BJ (cell line): ENCODE measurements at places on chromosomes 7 and 10.

DNA sequence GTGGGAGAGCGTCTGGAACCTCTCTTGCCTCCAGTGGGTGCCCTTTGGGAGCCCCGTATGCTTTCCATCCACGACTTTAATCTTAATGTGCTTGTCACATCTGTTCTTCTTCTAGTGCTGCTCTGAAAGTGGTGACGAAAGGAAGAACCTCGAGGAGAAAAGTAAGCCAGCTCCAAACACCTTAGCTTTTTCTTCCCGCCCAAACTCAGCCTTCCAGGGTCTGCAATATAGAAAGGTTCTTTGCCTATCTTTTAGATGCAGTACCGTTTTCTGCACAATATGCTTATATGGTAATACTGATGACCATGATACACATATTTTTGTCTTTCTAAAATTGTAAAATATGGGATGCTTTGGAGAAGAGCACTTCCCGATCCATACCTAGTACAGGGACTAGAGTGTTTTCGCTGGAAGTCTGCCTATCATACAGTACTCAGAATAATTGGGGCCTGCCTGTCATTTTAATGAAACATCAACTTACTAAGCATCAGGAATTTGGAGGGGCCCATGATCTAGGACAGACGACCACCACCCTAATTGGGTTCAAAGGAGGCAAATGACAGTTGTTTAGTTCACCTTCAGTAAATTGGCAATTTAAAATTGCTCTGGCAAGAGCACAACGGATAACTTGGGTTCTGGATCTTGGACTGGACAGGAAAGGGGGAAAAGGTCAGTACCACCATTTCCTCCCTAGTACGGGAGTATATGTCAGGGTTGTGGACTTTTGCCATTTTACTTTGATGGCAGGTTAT, 884 bp downstream of the RINT1 start:
- no peak for DNase-seq

DNA sequence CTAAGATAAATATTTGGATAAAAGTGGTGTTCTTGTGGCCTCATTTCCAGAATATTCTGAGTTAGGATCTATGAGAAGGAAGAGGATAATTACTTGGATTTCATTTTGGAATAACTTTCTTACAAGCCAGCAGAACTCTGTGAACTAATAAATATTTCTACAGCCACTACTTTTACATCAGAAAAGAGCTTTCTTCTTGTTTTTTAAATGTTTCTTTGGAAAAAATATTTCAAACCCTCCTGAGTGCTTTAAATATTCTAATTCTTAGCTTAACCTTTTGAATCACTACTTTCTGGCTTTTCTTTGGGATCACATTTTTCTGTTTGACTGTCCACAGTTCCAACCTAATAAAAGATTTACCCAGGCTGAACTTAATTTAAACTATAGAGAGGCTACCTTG, 279.2 kb upstream of the PHYHIPL start:
- no peak for DNase-seq

DNA sequence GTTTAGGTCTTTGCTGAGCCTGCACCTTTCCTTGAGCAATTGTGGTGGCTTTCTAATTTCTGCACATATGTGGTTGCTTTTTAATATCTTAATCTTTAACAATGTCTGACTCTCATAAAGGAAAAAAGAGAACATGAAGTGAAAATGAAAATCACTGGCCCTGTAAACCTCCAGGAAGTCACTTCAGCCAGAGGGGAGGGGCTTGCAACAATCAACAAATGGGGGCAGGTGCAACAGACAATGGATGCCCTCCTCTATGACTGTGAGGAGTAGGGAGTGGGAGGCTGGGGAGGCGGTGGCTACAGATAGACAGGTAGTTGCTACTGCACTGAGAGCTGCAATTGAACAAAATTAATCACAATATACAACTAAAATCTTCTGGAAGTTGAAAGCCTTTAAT, 1377.4 kb downstream of the XPNPEP1 start:
- no peak for DNase-seq

DNA sequence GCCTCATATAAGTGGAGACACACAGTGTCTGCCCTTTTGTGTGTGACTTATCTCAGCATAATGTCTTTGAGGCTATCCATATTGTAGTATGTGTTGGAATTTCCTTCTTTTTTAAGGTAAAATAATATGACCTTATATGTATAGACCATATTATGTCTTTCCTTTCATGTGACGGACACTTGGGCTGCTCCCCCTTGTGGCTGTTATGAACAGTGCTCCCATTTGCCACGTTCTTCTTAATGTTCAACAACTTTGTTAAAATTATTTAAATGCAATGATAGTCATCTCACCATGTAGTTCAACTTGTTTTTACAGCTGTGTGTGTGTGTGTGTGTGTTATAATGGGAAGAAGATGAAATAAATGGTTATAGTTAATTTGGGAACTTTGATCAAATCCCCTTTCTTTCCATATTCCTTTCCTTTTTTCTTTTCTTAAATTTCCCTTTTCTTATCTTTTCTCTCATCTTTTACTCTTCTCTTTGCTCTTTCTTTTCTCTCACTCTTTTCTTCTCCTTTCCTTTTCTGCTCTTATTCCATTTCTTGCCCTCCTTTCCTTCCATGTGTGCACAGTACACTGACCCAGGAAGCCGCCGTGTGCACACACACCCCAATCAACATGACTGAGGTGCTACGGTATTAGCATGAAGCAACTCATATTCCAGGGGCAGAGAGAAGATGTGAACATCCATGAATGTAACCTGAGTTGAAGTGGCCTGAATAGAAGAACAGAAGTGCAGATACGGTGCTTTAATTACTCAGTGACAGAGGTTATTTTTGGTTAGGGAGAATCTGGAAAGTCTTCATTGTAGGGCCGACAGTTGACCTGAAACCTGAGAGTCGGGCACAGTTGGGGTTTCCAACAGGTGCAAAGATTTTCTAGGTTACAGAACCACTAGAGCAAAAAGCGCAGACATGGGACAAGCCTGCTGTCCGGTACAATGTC, 596.6 kb downstream of the SDK1 start:
- DNase-seq = no peak

- no peak for DNase-seq
These were observed 190.7 kb downstream of the WDR11 start for GRCh38 chr10:121041906-121042305.

DNA sequence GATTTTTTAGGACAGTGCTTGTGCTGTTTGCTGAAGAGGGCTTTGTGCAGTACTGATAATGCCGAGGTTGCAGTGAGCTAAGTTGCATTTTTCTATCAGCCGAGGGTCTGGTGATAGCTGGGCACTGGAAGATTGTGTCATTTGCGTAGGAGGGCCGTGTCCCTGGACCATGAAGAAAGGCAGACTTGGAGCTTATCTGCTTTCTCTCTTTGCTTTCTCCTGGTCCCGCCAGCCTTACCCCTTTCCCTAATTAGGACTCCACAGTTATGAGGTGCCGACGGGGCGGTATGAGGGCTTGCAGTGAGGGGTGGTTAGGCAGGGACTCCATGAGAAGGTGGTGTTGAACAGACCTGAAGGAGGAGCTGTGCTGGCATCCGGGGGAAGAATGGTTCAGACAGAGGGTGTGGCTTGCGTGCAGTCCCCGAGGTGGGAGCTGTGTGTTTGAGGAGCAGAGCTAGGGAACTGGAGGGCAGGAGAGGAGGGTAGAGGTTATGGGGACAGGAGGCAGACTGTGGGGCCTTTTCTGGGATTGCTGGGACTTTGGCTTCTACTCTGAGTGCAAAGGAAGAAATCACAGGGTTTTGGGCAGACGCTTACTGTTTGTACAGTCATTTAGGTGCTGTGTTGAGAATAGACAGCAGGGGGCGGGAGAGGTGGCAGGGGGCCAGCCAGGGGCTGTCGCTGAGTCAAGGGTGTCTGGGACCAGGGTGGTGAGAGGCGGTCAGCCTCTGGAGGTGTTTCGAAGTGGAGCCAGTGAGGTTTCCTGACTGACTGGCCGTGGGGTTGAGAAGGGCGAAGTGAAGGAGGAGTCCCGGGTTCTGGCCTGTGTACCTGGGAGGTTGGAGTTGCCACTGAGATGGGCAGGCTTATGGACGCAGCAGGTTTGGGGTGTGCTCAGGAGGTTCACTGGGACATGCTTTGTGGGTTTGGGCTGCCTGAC, 43.4 kb downstream of the PRF1 start:
- no peak for DNase-seq

DNA sequence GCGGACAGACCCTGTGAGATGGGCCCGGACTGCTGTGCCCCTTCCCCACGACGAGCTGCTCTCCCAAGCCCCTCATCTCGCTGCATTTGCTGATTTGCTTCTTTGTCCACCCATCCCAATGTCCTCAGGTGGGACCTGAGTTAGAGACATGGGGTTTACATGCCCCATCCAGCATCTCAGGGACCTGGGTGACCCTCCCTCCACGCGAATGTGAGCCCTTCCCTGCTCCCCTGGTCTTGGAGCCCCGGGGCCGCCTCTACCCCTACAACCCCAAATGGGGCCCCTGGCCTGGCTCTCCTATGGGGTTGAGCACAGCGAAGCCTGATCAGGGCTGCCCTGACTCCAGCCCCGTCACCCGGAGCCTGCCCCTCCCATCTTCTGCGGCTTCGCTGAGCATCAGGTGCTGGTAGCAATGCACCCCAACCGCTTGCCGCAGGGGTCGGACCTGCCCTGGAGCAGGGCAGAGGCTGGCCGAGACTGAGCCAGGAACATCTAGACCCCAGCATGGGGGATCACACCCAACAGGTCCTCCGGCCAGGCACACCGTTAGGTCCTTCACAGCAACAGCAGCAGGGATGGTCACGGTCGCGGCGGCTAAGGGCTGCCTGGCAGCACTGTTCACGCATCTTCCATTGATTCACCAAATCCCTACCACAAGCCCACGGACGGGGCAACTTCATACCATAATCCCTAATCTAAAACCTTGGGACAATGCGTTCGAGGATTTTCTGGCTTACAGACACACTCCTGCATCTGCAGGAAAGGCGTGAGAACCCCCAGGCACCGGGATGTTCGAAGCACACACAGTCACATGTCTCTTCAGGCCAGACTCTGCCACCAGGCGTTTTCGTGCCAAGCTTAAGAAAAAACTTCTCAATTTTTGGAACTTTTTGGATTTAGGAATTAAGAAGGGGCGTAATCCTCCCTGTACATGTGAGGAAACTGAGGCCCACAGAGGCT, 15.5 kb downstream of the WDR86 start:
- DNase-seq = no peak

DNA sequence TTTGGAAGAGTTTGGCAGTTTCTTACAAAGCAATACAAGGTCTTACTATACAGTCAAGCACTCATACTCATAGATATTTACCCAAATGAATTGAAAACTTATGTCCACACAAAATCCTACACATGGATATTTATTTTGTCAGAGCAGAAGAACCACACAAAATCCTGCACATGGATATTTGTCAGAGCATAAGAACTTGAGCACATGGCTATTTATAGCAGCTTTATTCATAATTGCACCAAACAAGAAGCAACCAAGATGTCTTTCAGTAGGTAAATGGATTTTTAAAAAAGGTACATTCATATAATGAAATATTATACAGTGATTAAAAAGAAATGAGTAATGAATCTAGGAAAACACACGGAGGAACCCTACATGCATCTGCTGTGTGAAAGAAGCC, 115.4 kb downstream of the BTAF1 start:
- no peak for DNase-seq

- no peak for DNase-seq
These were observed 995 bp upstream of the CLDN3 start for GRCh38 chr7:73770860-73771670.

DNA sequence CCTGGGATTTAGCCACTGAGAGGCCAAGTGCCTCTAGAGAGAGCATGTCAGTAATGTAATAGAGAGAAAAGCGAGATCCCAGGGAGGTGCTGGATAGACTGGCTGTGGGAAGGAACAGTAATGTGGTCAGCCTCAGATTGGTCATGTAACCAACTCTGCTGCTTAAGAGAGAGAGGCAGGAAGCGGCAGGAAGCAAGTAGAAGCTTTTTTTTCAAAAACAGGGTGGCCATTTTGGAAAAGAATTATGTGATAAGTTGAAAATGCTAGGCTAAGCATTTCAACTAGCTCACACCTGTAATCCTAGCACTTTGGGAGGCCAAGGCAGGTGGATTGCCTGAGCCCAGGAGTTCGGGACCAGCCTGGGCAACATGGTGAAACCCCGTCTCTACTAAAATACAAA, 3.7 kb upstream of the PCOLCE start:
- DNase-seq = no peak

GRCh38 chr10:117519879-117520278, 22.7 kb upstream of the EMX2 start:
- DNase-seq = no peak

DNA sequence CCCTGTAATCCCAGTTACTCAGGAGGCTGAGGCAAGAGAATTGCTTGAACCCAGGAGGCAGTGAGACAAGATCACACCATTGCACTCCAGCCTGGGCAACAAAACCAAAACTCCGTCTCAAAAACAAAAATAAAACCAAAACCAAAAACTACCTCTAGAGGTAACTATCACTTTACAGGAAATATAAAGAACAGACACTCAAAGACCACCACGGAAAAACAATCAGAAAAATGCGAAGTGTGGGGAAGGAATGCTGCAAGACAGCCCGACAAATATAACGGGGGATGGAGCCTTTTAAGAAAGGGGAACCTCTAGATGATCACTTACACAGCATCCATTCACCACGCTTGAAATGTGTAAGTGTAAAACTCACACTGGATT, 4.3 kb downstream of the HNRNPF start:
- DNase-seq = no peak
